Stimulated activated CD4-positive, alpha-beta T cell treated with anti-CD3 and anti-CD28 coated beads, Interleukin-1b, Interleukin-23, amount 100 ng/mL, for 1 hour (primary cell): ENCODE measurements at places on chromosomes 3 and 15.

DNA sequence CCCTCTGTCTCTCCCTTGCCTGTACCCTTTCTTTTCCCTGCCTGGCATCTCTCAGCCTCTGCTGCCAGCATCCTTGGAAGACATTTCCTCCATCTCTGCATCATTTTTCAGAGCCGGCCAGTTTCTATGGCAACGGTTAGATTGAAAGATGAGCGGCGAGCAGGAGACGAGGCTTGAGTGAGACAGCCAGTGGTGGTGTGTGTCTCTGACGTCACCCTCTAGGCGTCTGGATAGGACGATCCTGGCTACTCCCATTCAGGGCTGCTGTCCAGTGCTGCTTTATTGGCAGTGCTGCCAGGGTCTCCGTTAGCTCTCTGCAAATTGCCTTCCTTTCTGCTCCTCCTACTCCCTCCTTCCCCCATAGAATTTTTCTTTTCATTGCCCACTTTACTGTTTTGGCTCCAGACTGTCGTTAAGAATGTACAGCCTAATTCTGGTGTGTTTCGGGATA, 57.9 kb downstream of the TRAK1 start:
- no peak for DNase-seq

- no peak for DNase-seq
These were observed 55.3 kb downstream of the LINGO1 start for GRCh38 chr15:77577366-77577950.

- DNase-seq = no peak
These were observed 400.8 kb upstream of the PROK2 start for GRCh38 chr3:72185549-72186399.

- DNase-seq = no peak
These were observed 325.3 kb downstream of the THSD4 start for GRCh38 chr15:71440489-71441110.

GRCh38 chr3:149390772-149391212, 13.3 kb upstream of the TM4SF1 start:
- no peak for DNase-seq

DNA sequence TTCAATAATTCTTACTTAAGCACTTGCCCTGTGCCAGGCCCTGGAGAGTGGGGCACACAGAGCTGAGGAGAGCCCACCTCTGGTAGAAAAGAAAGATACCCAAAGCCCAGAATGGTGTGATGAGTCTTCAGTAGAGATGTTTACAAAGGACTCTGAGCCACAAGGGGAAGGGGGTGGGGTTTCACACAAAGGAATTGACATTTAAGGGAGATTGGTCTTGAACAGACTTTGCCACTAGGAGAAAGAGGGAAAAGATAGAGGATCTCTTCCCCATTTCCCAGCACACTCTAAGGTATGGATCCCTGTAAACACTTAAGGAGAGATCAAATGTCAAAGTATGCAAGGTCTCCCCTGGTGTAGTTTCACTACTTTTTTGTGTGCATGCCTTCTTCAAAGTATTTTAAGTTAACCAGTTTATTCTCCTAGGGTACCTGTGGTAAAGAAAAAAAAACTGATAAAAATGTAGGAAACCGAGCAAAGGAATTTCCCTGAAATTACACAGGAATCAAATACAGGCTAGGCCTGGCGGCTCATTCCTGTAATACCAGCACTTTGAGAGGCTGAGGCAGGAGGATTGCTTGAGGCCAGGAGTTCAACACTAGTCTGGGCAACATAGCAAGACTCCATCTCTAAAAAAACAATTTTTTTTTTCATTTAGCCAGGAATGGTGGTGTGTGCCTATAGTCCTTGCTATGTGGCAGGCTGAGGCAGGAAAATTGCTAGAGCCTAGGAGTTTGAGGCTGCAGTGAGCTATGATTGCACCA, 117.6 kb upstream of the SKOR1 start:
- DNase-seq = no peak

GRCh38 chr3:56818156-56818985, 16.6 kb upstream of the ARHGEF3 start:
- DNase-seq = no peak

DNA sequence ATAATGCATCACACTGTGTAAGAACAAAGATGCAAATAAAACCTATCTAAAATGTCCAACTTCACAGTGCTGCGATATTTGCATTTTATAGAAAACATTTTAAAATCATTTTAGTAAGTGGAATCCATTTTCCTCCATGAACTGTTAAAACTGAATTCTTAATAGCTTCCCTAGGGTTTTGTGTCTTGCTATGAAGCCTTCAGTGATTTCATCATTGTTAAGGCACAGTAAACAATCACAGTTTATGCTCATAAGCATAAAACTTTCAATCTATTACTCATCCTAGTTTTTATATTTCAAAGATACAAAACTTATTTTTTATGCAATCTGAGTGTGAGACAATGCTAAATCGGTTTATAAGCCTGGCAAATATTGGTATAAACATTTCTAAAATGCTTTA, 509.7 kb downstream of the TUSC7 start:
- DNase-seq = no peak

GRCh38 chr15:55234104-55234799, 37.5 kb upstream of the RSL24D1 start:
- DNase-seq = no peak

DNA sequence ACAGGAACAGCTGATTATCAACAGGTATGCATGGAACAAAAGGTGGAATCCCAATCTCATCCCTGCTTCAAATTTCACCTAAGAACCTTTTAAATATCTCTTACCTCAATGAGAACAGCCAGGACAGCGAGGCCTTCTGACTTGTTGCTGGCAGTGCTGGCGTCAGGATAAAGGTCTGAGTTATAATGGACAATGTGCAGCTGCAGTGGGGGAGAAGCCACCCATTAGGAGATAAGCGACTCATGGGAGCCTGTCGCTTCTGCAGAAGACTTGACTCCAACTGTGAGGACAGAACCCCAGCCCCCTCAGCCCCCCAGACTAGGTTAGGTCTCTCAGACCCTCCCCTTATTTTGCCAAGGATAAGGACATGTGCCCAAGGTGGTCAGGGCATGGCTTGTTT, 39.7 kb downstream of the CA12 start:
- no peak for DNase-seq

DNA sequence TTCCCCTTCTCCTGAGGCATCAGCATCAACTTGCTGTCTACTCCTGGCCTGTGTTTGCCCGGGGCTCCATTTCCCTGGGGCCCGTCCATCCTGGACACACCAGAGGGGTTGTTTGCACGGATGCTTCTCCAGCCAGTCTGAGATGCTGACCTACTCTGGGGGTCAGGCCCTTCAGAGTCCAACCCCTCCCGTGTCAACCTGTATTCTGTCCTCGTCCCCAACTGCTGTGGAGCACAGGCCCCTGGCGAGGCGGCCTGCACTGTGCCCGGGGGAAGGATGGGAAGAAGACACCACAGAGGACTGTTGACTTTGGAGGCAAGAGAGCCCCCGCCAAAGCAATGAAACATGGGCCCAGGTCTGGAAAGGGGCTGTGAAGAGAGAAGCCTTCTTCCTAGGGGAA, 25.8 kb downstream of the ALS2CL start:
- DNase-seq = no peak

GRCh38 chr3:13498354-13499060, 18.4 kb downstream of the HDAC11 start:
- no peak for DNase-seq

DNA sequence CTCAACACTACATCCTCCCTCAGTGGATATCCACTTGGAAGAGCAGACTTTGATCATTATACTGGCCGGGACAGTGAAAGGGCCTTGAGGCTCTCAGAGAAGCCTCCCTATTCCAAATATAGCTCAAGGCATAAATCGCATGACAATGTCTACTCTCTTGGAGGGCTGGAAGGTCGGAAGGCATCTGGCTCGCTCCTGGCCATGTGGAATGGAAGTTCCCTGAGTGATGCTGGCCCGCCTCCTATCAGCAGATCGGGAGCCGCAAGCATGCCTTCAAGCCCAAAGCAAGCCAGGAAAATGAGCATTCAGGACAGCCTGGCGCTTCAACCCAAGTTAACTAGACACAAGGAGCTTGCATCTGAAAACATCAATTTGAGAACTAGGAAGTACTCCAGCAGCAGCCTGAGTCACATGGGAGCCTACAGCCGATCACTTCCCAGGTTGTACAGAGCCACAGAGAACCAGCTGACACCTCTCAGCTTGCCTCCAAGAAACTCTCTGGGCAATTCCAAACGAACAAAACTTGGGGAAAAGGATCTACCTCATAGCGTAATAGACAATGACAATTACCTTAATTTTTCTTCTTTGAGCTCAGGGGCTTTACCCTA, 25.4 kb downstream of the PHLDB2 start:
- DNase-seq = no peak

- DNase-seq = no peak
These were observed 369.2 kb upstream of the IL12A start for GRCh38 chr3:159619341-159619885.

- DNase-seq = no peak
These were observed 27.4 kb downstream of the SHISA5 start for GRCh38 chr3:48476426-48477053.

DNA sequence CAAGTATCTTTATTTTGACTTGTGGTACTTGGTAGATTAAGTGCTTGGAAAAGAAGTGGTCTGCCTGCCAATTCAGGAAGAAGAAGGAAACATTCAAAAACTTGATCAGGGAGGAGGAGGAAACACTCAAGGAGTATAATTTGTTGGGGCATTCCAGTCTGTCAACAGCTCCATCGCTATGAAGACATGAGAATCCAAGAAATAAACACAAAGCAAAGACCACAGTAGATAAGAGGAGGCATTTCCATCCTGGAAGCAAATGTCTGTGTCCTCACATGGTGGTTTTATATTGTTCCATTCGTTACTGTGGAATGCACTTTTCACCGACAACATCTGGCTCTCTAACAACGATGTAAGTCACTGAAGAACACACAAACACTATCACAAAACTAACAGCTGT, 176.1 kb upstream of the FRMD4B start:
- no peak for DNase-seq

- no peak for DNase-seq
These were observed 192.2 kb downstream of the MBNL1 start for GRCh38 chr3:152460936-152461335.

DNA sequence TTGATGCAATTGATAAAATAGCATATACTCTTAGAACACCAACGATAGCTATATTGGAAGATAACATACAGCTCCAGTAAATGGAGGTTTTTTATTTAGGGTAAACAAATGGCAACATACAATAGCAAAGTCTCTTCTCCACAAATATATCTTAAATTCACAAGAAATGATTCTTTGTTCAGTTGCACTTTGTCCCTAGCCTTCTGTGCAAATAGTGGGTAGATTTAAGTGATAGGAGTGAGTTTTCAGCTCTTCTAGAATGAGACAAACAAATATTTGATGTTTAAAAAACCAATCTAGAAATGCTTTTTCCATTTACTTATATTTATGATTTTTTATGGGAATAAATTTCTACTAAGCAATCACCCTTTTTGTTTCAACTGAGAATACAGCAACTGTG, 253.8 kb downstream of the NEK10 start:
- no peak for DNase-seq

DNA sequence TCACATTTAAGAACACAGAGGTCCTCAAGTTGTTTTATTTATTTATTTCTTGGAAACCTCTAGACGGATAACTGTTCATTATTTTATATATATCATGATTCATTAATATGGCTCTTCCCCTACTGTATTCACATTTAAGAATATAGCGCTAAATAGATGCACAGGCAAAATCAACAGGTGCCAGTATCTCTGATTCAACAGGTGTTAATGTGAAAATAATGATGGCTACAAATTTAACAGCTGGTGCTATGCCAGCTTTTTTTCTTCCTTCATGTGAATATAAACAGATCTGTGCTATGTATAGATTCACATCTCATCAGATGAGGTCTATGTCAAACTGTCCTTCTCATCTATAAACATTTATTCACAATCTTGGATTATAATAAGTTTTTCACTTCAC, 218.5 kb upstream of the NR2F2 start:
- DNase-seq = no peak
